ENCODE measurements at places on chromosomes 7 and 10.

- no peak for DNase-seq
Observed at GRCh38 chr7:80463272-80463920, 48.5 kb downstream of the GNAT3 start.

GRCh38 chr10:109203646-109204353 is 719.5 kb downstream of the XPNPEP1 start:
- DNase-seq = no peak

- no peak for DNase-seq
Observed at GRCh38 chr10:83062871-83063270, 1076.4 kb upstream of the GHITM start.

DNA sequence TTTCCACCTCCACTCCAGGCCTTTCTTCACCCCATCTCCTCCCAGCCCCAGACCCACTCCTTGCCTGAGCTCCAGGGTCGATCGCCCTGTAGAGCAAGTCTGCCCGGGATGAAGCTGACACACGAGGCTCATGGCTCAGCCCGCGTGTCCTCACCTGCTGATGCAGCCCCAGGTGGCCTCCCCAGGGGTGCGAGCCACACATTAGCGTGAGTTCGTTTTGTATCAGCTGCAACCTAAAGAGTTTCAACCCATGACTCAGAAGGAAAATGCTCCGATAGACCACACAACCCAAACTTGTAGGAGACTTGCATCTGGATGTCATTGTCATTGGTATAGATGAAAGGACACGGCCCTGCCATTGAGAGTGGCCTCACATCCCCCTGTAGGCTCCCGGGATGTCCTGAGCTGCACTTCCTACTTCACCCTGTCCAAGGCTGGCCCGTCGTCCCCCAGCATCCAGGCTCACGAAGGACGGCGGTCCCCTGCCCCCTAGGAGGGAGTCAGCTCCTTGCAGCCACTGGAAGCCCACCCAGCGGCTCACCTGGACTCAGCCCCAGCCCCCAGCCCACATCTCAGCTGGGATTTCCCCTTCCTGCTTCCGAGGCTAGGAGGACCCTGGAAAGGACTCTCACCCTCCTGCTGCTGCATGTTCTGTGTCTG is 97.7 kb downstream of the HTR5A start:
- no peak for DNase-seq

DNA sequence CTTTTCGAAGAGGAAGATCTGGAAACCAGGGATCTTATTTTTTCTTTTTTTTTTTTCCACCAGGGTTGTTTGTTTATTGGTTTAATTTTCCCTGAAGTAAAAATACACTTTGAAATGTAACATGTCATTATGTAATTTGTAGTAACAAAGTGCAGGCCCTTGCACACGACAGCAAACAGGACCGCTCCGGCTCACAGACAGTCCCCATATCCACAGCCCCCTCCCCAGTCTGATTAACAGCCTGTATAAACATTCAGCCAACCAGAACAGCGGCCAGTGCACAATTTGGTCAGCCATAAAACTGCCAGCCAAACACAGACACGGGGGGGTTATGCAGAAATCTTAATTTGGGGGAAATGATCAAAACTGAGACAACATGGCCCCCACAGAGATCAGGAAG is 431.6 kb upstream of the NPVF start:
- DNase-seq = no peak

GRCh38 chr10:117788911-117789310 is 246.4 kb downstream of the EMX2 start:
- no peak for DNase-seq

DNA sequence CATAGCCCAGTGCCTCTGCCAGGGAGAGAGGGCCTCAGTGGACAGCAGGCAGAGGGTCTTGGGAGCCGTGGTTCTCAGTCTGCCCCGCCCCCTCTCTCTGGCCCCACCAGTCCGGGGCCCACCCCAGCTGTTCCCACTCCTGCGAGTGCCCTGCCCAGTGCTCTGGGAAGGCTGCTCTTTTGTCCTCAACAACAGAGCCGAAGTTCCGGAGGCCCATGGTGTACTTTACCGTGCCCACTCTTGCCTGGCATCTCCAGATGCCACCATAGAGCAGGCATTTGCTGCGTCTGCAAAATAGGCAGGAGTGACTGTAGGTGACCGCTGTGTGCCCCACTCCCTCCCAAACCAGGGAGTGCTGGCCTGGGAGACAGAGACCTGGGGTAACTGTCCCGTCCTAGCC is 29.3 kb upstream of the PCBD1 start:
- DNase-seq = no peak

DNA sequence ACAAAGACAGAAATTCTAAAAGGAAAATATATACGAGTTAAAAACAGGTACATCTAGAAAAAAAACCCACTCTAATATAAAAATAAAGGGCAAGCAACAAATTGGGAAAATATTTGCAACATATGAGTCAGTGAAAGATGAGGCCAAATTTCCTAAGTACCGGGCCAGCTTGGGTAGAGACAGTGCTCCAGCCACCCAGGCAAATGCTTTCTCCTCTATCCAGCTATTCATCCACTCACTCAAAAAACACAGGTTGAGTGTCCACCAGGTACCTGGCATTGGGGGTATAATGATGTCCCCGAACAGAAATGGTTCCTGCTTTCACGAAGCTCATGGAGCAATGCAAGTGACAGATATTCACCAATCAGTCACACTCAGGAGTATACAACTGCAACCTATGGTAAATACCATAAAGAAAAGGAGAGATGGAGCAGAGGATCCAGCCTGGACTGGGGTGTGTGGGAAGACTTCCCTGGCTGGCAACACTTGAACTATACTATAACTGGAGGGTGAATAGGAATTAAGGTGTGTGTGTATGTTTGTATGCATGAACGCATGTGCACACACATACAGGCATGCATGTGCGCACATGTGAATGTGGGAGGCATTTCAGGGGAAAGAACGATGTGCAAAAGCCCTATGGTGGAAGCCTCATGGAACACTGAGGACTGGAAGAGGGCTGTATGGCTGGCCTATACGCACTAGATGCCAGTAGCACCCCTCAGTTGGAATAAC is 2.3 kb downstream of the ARHGAP22 start:
- DNase-seq = no peak

GRCh38 chr10:132572545-132572937 is 35.0 kb downstream of the INPP5A start:
- no peak for DNase-seq

DNA sequence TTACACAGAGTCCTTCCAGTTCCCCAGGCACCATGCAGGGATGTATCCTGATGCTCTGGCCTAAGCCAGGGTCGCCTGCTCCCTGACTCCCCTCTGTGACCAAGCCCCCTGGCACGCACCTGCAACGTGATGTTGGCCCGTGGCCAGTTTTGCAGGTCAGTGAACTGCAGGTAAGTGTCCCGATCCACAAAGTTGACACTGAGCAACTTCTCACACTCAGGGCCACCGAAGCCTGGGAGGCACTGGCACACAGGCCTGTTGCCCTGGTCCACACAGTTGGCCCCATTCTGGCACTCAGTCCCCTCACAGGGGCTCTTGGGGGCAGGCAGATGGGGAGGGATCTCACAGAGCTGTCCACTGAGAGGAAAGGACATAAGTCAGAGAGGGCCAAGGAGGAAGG is 174.3 kb downstream of the LCOR start:
- DNase-seq = no peak

GRCh38 chr10:7593905-7594304 is 72.9 kb downstream of the ITIH5 start:
- DNase-seq = no peak

- no peak for DNase-seq
Observed at GRCh38 chr7:132076301-132077035, 499.8 kb downstream of the PLXNA4 start.

GRCh38 chr7:81690251-81690650 is 79.6 kb downstream of the HGF start:
- DNase-seq = no peak

DNA sequence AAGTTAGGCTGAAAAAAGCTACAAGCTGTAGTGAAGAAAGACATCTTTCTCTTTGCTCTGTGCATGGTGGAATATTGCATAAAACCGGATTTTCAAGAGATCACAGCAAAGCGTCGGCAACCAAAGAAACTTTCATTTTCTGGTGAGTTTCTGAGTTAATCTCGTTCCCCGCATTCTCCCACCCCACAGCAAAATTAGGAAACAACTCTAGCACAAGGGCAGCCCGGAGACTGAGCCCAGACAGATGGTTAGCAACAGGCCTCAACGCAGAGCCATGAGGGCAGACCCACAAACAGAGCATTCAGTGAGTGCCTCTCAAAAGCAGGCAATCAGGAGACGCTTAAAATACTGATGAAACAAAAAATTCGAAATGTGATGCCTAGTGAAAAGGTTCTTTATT is 396.1 kb upstream of the KLF6 start:
- no peak for DNase-seq

GRCh38 chr7:44401692-44402091 is 76.3 kb upstream of the CAMK2B start:
- DNase-seq = no peak

DNA sequence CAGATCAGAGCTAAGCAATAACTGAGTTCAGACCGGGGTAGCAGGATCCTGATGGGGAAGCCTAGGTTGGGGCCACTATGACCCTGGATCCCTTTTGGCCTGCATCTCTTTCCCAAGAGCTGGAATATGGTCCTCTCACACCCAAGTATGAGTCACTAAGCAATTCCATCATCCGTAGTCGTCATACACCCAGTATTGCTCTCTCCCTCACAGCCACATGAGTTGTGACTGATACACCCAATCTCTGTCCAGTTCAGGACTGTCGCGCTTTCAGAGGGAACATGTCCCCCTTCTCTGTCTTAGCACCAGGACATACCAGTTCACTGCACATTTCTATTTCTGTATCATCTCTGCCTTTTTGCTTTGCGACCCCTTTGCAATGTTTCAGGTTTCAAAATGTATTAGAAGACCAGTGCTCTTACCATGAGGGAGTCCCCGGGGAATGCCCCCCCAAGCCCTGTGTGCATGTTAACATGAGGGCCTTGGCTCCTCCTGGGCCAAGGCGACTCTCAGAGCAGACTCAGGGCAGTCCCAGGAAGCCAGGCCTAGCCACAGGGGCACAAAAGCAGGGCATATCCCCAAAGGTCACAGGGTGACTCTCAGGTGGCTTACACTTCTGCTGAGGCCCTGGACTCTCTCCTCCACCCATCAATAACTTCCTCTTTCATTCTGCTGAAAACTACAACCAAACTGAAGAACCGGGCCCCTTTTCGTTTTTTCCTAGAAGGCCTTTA is 75.3 kb upstream of the SAMD8 start:
- DNase-seq = peak; percentile 28

- no peak for DNase-seq
Observed at GRCh38 chr10:11837372-11838161, 14.4 kb downstream of the PROSER2 start.

GRCh38 chr10:117720931-117721835 is 178.6 kb downstream of the EMX2 start:
- DNase-seq = no peak

GRCh38 chr7:74092964-74093471 is 9.4 kb downstream of the LIMK1 start:
- DNase-seq = no peak

DNA sequence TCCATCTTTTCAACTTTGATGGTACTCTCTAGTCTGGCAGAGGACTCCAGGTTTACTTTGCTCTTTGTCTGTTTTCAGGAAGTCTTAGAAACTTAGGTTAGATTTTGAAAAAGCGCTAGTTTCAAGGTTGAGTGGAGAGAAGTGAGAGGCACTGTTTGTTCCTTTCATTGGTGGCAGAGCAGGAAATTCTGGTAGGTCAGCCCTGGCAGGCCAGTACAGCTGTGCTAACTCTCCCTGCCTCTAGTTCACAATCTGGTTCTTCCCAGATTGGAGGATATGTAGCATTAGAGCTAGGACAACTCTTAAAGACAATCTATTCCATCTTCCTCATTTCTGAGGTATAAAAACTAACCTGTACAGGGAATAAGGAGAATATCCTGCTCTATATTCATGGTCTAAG is 160.9 kb upstream of the FZD1 start:
- no peak for DNase-seq

- no peak for DNase-seq
Observed at GRCh38 chr10:50216894-50217293, 34.4 kb downstream of the ASAH2 start.

GRCh38 chr10:102198027-102198426 is 28.1 kb upstream of the ELOVL3 start:
- DNase-seq = no peak

GRCh38 chr7:116177009-116177408 is 33.3 kb upstream of the TES start:
- no peak for DNase-seq

GRCh38 chr7:46589286-46589685 is 668.2 kb upstream of the IGFBP3 start:
- DNase-seq = no peak

- no peak for DNase-seq
Observed at GRCh38 chr7:11294965-11295364, 321.3 kb downstream of the PHF14 start.

DNA sequence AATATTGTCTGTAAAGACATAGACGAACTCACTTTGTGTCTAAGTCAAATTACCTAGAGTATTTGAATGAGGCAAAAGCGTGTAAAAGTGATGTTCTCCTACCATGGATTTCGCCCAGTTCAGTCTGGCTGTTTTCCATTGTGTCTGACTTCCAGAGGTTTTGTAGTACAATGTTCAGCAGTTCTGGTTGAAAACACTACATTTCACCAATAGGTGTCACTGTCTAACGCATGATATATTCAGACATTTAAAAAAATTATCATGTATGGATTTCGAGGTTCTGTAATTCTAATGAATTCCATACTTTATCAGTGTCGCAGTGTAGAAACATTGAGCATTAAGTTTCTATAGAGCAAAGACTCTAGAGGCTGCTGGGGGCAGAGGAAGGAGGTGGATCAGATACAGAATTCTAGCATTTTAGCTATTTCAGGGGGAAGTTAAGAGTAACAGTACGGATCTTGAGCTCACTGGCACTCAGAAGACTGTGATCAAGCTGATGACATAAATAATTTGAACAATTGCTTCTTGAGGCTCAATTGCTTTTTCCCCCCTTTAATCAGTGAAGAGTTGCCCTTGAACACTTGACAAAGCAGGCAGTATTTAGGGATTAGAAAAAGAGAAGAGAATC is 196.9 kb upstream of the RHOBTB1 start:
- DNase-seq = no peak

DNA sequence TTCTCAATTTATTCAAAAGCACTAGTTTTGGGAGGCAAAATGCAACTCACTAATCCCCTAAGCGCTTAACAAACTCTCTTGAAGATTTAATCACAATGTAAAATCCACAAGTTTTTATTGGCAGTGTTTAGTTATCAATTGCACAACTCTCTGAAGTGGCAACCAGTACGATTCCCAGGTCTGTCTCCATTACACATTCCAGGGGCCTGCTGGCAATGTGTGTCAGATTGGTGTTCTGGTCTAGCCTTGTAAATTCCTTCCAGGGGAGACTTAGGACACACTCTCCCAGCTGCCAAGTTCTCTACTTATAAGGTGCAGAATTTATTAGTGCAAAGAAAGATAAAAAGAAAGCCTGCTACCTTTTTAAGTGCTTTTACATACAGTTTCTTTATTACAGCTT is 164.7 kb upstream of the HPS1 start:
- DNase-seq = no peak

- peak; percentile 29 for DNase-seq
Observed at GRCh38 chr10:48215486-48216203, 58.9 kb downstream of the FRMPD2 start.

GRCh38 chr7:72190919-72191318 is 221.2 kb downstream of the CALN1 start:
- DNase-seq = no peak

- DNase-seq = no peak
Observed at GRCh38 chr10:90652519-90652918, 205.3 kb downstream of the HTR7 start.

- no peak for DNase-seq
Observed at GRCh38 chr10:123821136-123821535, 70.5 kb downstream of the CPXM2 start.

- DNase-seq = no peak
Observed at GRCh38 chr10:24118246-24118645, 90.7 kb upstream of the KIAA1217 start.

- DNase-seq = no peak
Observed at GRCh38 chr10:52111101-52111891, 202.8 kb upstream of the DKK1 start.
